Activated T-cell treated with anti-CD3 and anti-CD28 coated beads for 4 hours (primary cell): ENCODE measurements at places on chromosomes 3 and 15.

GRCh38 chr3:72319194-72320094 lies 528.8 kb downstream of the SHQ1 start:
- DNase-seq: no peak

DNA sequence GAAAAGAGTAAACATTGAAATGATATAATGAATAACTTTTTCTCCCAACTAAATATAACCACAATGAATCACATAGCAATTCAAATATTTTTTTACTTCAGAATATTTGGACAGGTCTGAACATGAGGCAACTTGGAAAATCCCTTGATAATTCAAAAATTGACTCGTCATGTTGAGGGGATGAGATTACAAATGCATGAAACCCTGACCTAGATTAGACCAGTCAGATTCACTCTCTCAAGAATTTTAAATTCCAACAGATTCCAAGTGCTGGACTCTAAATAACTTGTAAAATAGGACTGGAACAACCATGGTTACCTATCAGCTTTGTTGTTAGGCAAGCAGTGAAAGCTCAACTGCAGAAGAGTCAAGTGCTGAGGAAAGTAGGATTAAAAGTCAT lies 317.5 kb downstream of the GBE1 start:
- DNase-seq: no peak

- no peak for DNase-seq
Observed at GRCh38 chr3:128281461-128282367, 128.4 kb downstream of the EEFSEC start.

DNA sequence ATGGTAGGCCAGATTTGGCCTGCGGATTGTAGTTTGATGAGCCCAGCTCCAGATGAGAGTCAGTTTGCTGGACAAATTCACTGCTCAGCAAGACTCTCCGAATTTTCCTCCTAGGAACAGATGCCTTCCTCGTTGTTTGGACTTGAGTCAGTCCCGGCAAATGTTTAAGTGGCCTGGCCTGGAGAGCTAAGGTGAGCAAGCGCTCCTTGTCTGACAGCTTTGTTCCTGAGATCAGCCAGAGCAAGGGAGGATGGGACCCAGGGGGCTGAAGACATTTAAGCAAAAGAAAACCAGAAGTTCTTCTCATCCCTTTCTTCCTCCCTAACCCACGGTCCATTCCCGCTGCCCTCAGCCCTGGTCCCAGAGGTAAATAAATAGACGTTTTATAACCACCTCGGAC lies 40.3 kb downstream of the POLR2M start:
- no peak for DNase-seq

- DNase-seq: no peak
Observed at GRCh38 chr15:98887976-98888375, 119.6 kb downstream of the PGPEP1L start.

DNA sequence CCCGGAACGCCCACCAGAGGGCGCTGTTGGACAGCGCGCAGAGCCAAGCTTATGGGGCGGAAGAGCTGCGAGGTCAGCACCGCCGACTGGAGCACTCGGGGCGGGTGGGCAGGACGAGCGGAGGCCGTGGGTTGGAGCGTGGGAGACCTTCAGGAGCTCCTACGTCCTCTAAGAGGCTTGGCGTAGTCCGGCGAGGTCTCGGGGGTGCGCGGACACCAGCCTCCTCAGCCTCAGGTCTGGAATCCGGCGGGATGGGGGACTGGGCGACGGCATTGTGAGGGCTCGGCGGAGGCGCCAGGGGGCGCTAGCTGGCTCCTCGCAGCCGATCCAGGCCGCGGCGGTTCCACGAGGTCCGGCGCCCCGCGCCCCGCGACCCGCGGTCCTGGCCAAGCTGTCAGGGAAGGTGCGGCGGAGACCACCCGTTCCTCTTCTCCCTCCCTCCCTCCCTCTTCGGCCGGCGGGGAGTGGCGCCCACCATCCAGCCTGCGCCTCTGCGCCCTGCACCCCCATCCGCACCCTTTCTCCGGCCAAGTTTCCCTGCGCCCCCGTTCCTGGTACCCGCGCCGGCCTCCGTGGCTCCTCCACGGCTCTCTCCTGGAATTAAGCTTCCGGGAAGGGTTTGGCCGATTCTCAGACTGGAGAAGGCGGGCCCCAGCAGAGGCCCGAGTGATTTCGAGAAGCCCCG lies 24.3 kb upstream of the POLG start:
- DNase-seq: peak; percentile 74

- no peak for DNase-seq
Observed at GRCh38 chr15:87661454-87662355, 594.8 kb downstream of the NTRK3 start.

DNA sequence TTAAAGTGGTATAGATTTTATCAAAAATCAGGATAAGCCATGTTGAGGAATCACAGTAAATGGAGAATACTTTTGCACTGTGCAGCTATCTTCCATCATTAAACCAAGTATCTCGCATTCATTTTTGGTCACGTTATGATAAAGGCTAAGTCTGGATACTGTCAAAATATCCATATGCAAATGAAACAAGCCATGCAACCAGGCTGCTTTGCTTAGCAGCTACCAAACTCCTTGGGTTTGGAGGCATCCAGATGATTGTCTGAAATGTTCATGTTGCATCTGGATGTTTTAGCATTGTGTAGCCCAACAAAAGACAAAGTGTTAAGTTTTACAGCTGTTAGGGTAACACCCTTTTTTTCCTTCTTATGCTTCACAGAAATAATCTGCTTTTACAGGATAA lies 322.9 kb upstream of the MDFIC2 start:
- DNase-seq: no peak

GRCh38 chr3:159828542-159828943 lies 160.1 kb upstream of the IL12A start:
- no peak for DNase-seq

DNA sequence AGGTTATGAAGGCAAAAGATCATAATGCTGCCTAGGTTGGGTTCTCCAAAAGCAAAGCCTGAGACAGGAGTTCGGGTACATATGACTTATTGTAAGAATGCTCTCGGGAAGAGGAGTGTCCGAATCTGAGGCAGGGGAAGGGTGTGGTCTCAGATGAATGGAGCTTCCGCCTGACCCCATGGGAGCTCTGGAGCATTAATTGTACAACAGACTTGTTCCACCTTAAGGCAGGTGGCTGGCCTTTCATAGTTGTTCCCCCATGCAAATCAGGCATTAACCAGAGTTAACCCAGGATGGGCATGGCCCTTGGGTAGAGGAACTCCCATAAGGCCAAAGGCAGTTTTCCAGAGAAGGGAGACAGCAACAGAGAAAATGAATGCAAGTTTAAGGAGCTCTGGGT lies 170.6 kb downstream of the MYRIP start:
- DNase-seq: no peak

DNA sequence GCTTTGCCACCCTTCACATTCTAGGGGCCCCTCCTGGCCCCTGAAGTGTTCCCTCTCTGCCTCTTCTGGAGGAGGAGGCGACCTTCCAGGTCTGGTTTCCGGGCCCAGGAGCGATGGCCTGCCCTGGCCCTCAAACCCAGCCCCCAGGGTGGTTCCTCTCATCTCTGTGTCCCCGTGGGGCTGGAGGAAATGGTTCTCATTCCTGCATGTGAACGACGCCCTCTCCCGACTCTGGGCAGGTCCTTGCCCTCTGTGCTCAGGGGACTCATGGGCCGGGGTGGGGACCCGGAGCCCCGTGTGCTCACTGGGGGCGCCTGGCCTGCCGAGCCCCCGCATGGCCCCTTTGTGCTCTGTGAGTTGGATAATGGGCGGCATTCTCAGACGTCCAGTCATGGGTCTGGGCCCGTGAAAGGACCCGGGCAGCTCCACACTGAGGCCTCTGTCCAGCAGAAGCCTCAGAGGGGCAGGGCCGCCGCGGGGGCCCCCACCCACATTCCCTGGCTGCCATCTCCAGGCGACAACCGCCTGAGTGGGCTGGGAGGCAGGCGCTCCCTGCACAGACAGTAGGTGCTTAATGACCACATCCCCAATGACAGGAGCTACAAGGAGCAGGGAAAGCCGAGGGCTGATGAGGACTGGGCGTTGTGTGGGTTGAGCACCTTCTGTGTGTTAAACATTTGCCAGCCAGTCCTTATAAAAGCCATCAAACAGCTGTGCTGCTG lies 5.5 kb upstream of the PLXND1 start:
- DNase-seq: no peak

DNA sequence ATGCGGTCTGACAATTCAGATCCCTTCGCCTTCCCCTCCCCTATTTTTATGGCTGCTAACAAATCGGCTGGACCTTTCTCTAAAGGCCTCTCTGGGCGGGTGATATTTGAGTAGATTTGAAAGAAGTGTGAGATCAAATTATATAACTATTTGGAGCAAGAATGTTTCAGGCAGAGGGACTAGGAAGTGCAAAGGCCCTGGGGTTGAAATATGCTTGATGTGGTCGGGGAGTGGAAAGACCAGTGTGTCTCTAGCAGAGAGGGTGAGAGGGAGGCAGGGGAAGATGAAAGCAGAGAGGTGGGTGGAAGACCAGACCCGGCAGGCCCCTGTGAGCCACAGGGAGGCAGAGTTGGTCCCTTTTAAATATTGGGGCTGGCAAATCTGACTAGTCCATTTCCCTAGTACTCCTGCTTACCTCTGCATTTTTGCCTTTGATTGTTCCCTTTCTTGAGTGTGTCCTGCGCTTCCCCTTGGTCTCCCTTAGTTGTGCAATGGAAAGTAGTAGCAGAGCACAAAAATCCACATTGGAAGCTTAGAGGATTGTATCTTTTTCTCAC lies 32.3 kb downstream of the SLCO3A1 start:
- no peak for DNase-seq

- DNase-seq: no peak
Observed at GRCh38 chr3:119069725-119070124, 35.1 kb upstream of the IGSF11 start.

- no peak for DNase-seq
Observed at GRCh38 chr3:149267565-149267964, 45.9 kb upstream of the CP start.

- DNase-seq: no peak
Observed at GRCh38 chr3:126166009-126166408, 14.4 kb downstream of the ALDH1L1 start.

DNA sequence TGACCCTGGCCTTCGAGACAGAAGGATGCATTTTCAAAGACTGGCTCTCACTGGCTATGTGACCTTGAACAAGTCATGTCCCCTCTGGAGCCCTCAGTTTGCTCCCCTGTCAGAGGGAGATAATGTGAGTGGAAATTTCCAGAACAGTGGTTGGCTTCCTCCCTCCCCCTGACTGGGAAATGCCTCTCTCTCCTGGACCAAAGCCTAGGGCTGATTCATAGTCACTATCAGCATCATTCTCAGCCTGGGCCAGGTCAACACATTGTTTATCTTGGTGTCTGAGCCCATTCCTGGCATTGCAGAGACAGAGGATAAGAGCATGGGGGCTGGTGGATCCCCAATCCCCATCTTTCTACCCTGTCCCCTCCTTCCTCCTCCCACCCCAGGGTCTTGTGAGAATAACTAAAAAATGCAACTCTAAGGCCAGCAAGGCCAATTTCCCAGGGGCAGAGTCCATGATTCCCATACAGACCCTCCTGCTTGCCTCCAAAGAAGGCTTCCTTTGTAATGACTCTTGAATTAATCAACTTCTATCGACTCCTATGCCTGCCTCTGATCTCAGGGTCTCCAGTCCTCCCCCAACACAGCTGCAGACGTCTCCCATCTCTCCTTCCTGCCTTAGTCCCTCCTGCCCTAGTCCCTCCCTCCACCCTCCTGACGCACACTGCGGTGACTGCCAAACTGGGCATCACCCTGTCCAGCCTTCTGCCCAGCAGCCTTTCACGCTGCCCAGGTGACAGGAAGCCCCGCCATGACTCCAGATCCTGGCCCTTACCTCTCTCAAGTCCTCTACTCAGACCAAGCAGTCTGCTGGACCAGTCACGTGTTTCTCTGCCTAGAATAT lies 35.4 kb upstream of the CORO2B start:
- DNase-seq: no peak

DNA sequence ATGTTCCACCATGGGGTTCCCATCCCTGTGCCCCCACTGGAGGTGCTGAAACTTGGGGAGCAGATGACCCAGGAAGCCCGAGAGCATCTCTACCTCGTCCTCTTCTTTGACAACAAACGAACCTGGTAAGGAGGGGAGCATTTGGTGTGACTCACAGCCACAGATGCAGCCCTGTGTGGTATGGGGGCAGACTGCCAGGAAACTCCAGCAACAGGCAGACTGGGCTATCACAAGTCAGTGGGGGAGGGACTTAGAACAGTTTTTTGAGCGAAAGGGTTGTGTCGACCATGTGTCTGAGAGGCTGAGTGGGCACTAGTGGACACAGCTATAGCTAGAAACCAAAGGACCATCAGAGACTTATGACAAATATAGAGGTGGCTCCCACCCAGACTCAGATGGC lies 3.4 kb upstream of the OGG1 start:
- no peak for DNase-seq

GRCh38 chr15:71455107-71455506 lies 339.8 kb downstream of the THSD4 start:
- no peak for DNase-seq

GRCh38 chr3:127574880-127575878 lies 15.4 kb downstream of the TPRA1 start:
- peak; percentile 73 for DNase-seq

- DNase-seq: no peak
Observed at GRCh38 chr3:149527531-149528339, 53.2 kb downstream of the TM4SF4 start.

- DNase-seq: no peak
Observed at GRCh38 chr3:127711896-127712295, 39.1 kb downstream of the ABTB1 start.

DNA sequence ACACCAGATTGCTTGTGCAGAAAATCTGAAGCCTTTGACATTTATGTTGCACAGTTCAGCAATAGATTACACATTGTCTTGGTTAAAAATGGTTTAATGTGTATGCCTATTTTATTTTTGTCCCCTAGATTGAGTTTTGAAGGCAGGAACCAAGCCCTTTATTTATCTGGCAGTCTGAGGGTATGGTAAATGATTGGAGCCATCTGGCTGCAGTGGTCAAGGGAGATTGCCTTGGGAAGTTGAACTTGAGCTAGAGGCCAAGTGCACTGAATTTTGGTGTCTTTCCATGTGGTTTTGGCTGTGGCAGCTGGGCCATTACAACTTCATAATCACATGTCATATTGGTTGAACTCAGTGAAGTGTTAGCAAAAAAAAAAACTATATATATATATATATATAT lies 248.7 kb upstream of the C2CD4B start:
- DNase-seq: no peak

- no peak for DNase-seq
Observed at GRCh38 chr3:113118336-113118735, 93.0 kb upstream of the BOC start.

GRCh38 chr15:97561529-97561928 lies 399.0 kb upstream of the ARRDC4 start:
- DNase-seq: no peak

DNA sequence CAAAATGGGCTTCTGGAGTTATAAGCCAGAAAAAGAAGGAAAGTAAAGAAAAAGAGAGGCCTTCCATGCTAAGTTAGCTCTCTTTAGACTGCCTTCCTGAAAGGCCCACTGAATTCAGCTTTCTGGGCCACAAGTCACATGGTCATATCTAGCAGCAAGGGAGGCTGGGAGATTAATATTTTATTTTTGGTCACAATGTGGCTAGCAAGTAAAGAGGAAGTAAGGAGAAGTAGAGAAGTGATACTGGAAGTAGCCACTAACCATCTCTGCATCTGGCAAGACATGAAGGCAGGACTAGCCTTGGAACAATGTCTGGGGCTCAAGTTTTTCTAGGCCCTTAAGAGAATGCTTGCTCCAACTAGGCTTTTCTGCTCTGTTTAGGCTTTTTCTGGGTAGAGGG lies 81.8 kb upstream of the UBE2E1 start:
- DNase-seq: no peak
